Hepatocyte (in vitro differentiated cells): ENCODE measurements at places on chromosomes 11 and 22.
A peak's percentile ranks its signal among the peaks of the same experiment; 100 is the strongest.

DNA sequence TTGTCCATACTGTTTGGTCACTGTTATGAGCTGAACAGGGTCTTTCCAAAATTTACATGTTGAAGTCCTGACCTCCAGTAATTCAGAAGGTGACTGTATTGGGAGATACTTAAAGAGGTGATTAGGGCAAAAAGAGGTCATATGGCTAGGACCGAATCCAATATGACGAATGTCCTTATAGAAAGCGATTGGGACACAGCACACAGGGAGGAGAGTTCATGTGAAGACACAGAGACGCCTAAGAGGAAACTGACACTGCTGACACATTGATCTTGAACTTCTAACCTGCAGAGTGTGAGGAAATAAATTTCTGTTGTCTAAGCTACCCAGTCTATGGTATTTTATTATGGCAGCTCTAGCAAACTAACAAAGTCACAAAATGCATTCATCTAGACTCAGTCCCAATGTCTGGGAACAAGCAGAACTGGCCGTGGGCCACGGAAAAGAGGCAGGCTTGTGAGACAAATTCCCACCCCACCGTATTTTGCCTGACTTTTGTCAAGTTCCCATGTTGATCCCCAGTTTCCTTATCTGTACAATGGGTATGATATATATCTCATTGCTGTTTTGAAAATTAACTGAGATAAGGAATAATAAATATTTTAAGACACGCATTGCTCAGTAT, 295.0 kb downstream of the NTM start:
- no peak for DNase-seq

- no peak for DNase-seq
Measured at GRCh38 chr11:9462172-9462799, 1.5 kb downstream of the ZNF143 start.

DNA sequence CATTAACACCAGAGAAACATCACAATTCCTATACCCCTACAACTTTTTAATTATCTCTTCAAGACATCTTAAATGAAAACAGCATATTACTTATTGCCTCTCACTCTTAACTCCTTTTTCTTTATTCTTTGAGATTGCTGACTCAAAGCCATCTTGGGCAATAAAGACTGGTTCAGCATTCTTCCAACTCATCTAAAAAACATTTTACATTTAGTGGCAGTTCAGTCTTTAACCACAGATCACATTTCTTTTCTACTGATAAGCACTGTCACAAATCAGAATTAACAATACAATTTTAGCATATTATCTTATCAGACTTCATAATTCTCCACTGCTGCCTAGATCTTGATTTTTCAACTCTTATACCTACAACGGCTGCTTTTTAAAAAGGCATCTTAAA, 34.0 kb downstream of the SIK3 start:
- DNase-seq: no peak

DNA sequence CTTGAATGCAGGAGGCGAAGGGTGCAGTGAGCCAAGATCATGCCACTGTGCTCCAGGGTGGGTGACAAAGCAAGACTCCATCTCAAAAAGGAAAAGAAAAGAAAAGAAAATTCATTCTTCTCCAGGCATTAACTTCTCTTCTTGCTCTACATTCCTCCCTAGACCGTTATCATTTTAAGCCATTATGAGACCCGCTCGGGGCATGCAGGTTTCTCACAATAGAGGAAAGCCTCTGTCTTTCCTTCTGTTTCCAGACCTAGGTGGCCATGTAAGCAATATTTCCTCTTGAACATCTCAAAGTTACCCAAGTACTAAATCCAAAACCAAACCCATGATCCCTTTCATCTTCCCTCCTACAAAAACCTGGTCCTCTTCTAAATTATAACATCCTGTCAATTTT, 139.6 kb downstream of the RBFOX2 start:
- DNase-seq: no peak

- no peak for DNase-seq
Measured at GRCh38 chr11:12778240-12778905, 104.2 kb downstream of the TEAD1 start.

DNA sequence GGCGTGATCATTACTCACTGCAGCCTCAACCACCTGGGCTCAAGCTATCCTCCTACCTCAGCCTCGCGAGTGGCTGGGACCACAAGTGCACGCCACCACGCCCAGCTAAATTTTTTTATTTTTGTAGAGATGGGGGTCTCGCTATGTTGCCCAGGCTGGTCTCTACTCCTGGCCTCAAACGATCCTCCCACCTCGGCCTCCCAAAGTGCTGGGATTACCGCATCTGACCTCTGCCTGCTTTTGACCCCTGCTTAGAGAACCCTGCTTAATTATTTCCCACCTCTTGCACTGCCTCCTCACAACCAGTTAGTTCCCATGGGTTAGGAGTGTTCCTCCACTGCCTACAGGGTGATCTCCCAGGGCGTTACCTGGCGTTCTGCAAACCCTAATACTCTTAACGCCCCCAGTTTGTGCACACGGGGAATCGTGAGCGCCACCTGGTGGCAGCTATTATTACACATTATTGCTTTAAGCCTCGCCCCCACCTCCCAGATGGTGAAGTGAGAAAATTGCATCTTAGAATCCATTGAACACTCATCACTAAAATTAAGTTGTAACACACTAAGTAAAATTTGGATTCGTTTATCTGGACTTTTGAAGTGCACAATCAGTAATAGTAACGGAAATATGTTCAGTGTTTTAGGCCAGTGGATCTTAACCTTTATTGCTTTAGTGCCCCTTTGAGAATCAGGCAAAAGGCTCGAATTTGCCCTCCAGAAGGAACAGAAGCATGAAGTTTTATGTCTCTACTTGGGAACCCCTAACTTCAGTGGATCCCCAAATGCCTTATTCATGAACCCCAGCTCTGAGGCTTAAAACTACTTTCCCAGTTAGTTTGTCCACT, 61.4 kb upstream of the ASPHD2 start:
- peak; percentile 73 for DNase-seq

- peak; percentile 93 for DNase-seq
Measured at GRCh38 chr11:64000026-64000739, 13.9 kb downstream of the OTUB1 start.

- DNase-seq: no peak
Measured at GRCh38 chr11:66459138-66459778, 7.4 kb upstream of the PELI3 start.

GRCh38 chr22:24265734-24266133, 4.9 kb upstream of the SPECC1L start:
- no peak for DNase-seq

DNA sequence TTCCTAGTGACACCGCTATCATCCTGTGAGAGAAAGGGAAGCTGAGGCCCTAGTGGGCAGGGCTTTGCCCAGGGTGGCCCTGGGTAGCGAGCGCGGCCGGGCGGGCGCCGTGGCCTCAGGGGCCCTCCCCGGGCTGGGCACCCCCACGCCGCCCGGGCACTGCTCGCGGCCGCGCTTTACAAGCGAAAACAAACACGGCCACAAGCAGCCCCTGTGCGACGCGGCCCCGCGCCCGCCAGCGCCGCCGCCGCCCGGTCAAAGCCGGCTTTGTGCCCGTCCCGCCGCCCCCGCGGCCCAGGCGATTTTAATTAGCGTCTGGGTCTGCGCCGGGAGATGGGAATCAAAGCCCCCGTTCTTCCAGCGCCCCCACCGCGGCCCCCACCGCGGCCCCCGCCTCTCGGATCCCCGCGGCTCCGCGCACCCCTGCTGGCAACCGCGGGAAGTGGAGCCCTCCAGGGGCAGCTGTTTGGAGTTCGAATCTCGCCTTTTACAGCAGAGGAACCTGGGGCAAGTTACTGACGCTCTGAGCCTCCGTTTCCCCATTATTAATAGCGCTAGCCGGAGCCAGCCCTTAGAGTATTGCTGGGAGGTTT, 47.9 kb downstream of the CHRDL2 start:
- peak; percentile 39 for DNase-seq

GRCh38 chr11:133895551-133895950, 50.2 kb upstream of the SPATA19 start:
- no peak for DNase-seq

DNA sequence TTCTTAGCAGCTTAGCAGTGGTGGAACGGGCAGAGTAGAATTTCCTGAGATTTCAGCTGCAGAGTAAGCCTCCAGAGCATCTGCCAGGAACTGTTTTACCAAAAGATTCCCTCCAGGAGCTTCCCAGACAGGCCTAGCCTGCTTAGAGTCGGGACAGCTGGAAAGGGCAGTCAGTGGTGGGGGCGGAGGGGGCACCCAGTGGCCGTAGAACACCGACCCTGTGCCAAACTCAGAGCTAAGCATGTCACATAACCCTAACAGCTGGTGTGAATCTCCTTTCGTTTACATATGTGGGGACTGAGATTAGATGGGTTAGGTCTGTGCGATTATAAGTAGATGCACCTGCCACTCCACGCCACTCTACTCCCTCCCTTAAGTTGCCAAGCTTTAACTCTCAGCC, 80.0 kb upstream of the CRTAM start:
- no peak for DNase-seq

DNA sequence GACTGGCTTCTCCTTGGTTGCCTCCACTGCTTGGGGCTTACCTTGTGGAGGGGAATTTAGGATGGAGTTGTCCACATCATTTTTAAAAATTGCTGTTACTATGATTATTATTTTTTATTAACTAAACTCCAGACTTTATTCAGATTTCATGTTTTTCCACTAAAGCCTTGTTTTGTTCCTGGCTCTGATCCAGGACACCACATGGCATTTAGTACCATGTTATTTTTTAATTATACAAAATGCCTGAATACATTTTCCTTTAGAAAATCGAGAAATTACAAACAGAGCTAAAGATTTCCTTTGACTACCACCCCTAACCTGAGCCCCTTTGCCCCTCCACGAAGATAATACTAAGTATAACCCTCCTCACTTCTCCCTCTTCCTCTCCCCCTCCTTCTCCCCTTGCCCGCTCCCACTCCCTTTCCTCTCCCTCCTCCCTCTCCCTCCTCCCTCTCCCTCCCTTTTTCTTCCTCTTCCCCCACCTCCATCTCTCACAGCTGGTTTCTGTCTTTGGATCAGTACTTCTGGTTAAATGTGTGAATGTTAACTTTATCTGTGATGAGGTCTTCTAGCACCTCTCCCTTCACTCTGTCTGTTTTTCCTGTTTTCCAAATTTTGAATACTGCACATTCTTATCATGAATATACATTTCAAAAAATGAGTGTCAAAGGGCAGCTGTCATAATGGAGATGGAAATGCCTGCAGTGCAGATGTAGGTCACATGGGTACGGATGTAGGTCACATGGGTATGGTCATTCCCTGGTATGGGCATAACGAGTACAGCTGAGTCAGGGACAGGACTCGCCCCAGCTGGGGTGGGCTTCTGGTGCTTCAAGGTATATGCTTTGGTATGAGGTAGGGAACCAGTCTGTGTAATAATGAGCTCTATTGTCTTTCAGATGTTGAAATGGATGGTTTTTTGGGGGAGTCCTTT, 54.4 kb upstream of the OR4B1 start:
- DNase-seq: no peak

DNA sequence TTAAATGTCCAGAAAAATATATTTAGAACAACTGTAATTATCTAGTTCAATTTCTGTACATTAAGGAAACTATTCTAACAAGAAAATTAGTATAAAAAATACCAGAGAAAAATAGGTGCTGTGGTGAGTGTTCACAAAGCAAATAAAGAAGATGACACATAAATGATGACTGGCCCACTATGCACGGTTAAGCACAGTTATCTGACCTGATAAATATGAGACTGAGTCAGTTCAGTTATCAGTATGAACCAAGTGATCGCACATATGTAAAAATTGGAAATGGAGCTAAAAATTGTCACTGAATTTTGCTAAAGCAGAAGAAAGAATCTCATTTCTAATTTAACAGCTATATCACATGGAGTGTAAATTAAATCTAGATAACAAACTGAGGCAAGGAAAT, 18.8 kb upstream of the MAML2 start:
- DNase-seq: no peak

GRCh38 chr11:1942558-1943260, 4.4 kb upstream of the MRPL23 start:
- DNase-seq: no peak
